ENCODE measurements at places on chromosomes 5 and 9.

DNA sequence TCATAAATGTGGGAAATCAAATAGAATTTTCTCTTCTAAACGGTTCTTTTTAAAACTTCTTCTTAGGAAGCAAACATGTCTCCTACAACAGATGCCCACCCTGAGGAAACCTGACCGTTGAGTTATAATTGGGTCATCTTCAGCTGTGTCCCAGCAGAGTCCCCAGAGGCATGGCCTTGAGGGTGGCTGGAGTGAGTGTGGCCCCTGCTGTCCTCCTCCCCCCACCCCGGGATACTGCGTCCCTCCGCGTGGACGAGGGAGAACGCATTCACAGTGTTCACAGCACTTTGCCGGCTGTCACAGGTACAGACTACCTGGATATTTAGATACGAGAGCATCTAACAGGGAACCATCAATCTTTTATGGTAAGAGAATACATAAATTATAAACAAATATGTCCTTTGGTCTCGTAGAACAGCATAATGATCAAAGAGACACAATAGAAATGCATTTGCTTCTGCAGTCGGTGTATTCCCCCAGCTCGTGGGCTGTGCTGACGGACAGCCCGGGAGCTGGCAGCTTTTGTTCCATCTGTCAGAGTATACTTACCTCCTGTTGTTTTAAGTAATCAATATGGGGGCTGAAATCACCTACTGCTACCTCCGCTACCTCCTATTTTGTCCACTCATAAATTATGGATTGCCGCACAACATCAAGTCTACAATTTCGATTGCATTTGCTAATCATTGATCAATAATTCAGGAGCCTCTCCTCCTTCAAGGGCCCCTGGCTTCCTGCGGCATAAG, 214.7 kb downstream of the IRX2 start:
- no peak for DNase-seq

DNA sequence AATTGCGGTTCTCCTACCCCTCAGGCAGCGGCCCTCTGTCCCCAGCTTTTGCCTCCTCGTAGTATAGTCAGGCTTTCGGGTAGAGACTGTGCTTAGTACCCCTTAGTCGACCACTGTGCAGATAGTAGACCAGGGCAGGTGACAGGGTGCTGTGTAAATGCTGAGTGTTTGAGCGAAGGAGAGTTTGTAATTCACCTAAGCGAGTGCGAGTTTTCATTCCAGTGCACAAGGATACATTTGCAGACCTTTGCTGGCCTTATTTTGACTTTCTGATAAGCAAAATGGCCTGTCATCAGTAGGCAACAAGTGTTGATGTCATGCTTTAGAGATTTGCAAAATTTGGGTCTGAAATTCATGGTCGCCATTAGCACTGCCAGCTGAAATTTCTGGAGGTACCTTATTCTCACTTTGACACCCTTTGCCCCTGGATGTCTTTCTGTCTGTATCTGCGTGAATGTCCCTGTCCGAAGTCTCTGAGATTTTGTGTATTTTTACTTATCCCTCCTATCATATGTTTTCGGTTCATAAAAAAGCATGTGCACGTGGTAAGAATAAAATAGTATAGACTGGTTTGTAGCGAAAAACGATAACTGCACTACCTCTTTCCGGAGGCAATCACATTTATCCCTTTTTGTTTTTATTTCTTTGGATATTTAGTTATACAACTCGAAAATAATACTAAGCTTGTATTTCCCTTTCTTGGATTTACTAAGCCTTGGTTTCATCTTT, 1.9 kb downstream of the LMNB1 start:
- DNase-seq = no peak

- DNase-seq = no peak
Observed at GRCh38 chr9:135890190-135891026, 16.9 kb downstream of the CAMSAP1 start.

GRCh38 chr5:1933364-1934055, 50.8 kb upstream of the IRX4 start:
- DNase-seq = no peak

DNA sequence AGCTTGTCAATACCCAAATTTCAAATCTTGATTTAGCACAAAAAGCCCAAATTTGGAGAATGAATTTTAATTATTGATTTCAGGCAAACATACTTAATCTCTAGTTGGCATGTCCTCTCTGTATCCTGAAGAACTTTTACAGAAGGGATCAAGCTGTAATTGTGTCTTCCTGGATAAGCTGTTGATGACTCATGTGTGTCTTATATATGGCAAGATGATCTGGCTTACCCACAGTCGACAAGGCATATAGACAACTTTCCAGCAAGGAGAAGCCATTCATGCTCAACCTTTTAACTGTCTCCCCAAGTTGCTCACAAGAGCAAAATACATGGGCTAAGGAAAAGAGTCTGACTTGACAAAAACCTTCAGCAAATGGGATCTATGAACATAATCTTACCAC, 112.5 kb upstream of the SLCO6A1 start:
- no peak for DNase-seq

GRCh38 chr9:130740218-130741023, 46.8 kb downstream of the EXOSC2 start:
- DNase-seq = no peak

GRCh38 chr5:138944527-138945322, 69.6 kb upstream of the LRRTM2 start:
- no peak for DNase-seq

DNA sequence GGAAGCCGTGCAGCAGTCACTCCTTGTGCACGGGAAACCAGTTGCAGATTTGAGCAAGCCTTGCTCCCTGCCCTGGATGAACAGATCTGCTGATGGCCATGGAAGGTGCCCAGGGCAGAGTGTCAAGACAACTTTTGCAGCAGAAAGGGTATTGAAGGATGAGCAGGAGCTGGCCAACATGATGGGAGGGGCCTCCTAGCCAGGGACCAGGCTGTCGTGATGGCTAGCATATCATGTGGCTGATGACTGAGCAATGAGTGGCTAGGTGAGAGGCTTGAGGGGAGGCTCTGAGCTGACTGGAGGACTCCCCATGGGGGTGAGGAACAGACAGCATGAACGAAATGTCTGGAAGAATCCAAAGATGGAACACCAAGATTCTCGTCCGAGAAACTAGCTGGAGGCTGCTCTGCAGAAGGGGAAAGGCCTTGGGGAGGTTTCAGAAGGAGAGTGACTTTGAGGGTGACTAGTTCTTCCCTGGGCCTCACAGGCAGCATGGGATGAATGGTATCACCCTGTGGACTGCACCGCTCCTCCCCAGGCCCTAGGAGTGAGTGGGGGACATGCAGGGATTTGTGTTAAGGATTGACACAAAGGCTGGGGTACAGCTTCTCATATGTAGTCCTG, 18.5 kb downstream of the PPARGC1B start:
- DNase-seq = no peak

- no peak for DNase-seq
Observed at GRCh38 chr9:95486318-95486717, 30.5 kb downstream of the PTCH1 start.

DNA sequence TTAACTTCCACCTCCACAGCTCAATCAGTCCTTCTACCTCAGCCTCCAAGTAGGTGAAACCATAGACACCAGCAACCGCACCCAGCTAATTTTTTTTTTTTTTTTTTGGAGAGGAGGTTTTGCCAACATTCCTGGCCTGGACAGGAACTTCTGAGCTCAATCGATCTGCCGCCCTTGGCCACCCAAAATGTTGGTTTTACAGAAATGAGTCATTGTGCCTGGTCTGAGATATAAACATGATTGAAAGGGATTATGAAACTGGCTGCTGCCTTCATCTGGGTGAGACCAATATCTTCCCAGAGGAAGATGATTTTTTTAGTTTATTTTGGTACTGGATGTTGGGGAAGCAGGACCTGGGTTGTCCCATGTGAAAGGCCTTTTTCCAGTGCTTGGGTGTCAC, 9.2 kb downstream of the TAF11L12 start:
- DNase-seq = no peak

DNA sequence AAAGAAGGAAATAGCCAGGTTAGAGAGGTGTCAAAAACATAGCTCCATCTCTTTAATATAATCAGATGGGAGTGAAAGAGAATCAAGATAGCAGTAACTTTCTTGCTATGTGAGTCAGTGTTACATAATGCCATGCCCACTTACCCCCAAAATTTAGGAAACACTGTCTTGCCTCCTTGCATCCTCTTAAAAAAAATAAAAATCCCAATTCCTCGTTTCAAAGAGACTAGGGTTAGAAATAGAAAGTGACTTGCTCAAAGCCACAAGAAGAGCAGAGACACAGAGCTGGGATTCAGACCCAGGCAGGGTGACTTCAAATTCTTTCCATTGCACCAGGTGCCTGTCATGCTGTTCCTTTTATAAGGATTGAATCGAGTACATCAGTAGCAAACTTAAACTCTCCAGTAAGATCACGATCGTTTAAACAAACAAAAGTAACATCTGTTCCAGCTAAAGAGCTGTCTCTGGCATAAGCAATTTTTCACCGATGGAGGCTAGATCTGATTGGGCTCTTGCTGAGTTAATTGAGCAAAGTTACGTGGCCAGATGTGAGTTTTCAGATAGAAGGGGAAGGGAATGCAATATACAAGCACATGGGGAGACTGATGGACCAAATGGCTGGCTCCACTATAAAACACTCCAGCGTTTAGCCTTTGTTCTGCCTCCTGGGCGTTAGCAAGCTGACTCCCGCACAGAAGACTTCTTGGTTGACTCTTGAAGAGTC, 176.9 kb downstream of the PALM2AKAP2 start:
- DNase-seq = no peak

DNA sequence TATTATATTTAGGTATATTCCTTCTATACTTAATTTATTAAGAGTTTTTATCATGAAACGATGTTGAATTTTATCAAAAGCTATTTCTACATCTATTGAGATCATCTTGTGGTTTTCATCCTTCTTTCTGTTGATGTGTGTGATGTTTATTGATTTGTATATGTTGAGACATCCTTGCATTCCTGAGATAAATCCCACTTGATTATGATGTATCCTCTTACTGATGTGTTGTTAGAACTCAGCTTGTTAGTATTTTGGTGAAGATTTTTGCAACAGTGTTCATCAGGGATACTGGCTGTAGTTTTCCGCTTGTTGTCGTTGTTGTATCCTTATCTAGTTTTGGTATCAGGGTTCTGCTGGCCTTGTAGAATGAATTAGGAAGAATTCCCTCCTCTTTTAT, 213.6 kb downstream of the GDNF start:
- no peak for DNase-seq

- DNase-seq = no peak
Observed at GRCh38 chr5:80871541-80871961, 88.6 kb upstream of the RASGRF2 start.

GRCh38 chr5:74499256-74500050, 141.1 kb downstream of the ENC1 start:
- DNase-seq = no peak

- no peak for DNase-seq
Observed at GRCh38 chr5:3886524-3887451, 291.2 kb downstream of the IRX1 start.

- DNase-seq = no peak
Observed at GRCh38 chr5:170557314-170557713, 53.5 kb downstream of the KCNIP1 start.

- DNase-seq = no peak
Observed at GRCh38 chr5:132750471-132751230, 3.4 kb downstream of the CCNI2 start.

GRCh38 chr5:138716456-138716924, 36.7 kb upstream of the CTNNA1 start:
- no peak for DNase-seq

GRCh38 chr9:24095246-24095645, 269.2 kb upstream of the ELAVL2 start:
- no peak for DNase-seq

DNA sequence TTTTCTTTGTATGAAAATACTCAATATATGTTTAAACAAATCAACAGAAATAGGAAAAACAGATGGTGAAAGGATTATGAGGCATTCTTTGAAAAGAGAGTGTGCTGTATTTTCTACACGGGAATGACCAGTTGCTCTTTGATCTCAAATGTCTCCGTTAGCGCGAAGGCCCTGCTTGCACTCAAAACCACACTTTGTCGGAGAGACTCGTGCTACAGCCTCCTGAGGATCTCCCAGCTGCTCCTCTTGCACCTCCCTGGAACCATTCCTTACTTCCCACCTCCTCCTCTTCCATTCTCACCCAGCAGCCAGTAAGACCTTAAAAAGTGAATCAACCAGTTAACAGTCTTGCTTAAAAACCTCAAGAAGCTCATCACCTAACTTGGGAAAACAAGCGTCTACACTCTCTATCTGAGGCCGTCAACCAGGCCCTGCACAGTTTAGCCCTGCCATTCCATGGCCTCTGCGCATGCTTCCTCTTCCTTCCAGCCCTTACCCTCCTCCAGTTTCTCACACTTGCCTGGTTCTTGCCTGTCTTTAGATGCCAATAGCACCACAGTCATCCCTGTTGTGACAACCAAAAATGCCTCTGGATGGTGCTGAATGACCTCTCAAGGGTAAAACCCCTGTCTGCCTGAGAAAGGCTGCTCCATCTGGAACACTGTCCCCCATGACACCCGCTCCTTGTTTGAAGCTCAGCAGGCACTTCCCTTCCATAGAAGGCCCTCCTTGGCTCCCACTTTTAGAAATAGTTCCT, 594.7 kb upstream of the WWC1 start:
- no peak for DNase-seq

DNA sequence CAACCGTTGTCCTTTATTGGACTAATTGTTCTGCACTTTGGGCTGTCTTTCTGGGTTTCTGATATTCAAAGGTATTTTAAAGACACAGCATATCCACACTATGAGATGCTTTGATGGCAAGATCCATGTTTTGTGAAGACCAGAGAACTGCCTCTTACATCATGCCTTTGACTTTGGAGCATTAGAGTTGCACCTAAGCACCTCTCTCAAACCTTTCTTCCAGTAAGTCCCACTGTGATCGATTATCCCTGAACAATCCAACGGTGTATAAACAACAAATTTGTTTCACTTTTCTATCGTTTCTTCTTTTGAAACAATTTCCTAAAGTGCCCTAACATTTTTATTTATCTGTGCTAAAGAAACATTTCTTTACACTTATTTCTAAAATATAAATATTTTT, 144.4 kb downstream of the KCTD16 start:
- DNase-seq = no peak

GRCh38 chr5:127802477-127802865, 99.3 kb downstream of the CCDC192 start:
- no peak for DNase-seq

DNA sequence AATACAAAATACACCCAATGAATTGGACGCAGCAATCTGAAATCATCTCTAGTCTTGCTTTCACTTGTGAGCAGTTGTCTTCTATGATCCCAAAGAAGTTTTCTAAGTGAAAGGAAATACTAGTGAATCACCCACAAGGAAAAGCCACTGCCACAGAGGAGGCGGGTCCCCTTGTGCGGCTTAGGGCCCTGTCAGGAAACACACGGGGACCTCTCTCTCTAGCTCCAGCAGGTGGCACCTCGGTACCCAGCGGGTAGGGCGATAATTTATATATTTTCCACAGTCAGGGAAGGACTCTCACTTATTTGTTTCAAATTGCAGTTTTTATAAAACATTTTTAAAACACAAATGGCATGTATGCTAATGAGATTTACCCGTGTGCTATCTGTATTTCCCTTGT, 417.1 kb downstream of the KDM4C start:
- no peak for DNase-seq

GRCh38 chr5:171926311-171926710, 80.1 kb downstream of the FBXW11 start:
- no peak for DNase-seq

Data from COLO829 (cell line).